Hepatocyte (in vitro differentiated cells): ENCODE measurements at places on chromosomes 11 and 22. TPM values are rescaled to one million over a fixed set of nuclear protein-coding genes. Genes with fewer than 3 reads are reported as not detected.

Gene LAYN
- polyA plus RNA-seq = 7.5 and 7.7 TPM in 2 replicates

Gene EXPH5
- 1.8 and 2.0 TPM in 2 replicates for polyA plus RNA-seq

Gene OR10D3
- not detected in 2 replicates for polyA plus RNA-seq

Gene RNH1
- polyA plus RNA-seq = 199 and 200 TPM in 2 replicates

Gene SOX6
- 23.2 and 25.9 TPM in 2 replicates for polyA plus RNA-seq

Gene ZNF280B
- 0.78 and 1.5 TPM in 2 replicates for polyA plus RNA-seq

Gene ELMOD1
- polyA plus RNA-seq = 3.1 and 5.3 TPM in 2 replicates

Gene PLAAT5
- 0.18 and 0.95 TPM in 2 replicates for polyA plus RNA-seq

Gene OR4A16
- polyA plus RNA-seq = not detected in 2 replicates

Gene MAJIN
- not detected in 2 replicates for polyA plus RNA-seq

Gene UPB1
- polyA plus RNA-seq = 0.39 and 1.0 TPM in 2 replicates

Gene EFCAB6
- polyA plus RNA-seq = 0.59 and 2.7 TPM in 2 replicates

Gene CD3E
- not detected in 2 replicates for polyA plus RNA-seq

Gene FADS1
- 218 and 230 TPM in 2 replicates for polyA plus RNA-seq

Gene BTBD18
- polyA plus RNA-seq = 0.24 and 0.39 TPM in 2 replicates

Gene OR51I1
- not detected in 2 replicates for polyA plus RNA-seq

Gene SSH3
- polyA plus RNA-seq = 49.5 and 66.4 TPM in 2 replicates

Gene ACR
- not detected in 2 replicates for polyA plus RNA-seq

Gene OR10A2
- polyA plus RNA-seq = 0.04 and 0.12 TPM in 2 replicates

Gene H19
- 3.9 and 26.2 TPM in 2 replicates for polyA plus RNA-seq

Gene CALCA
- not detected in 2 replicates for polyA plus RNA-seq

Gene TSKU
- 73.7 and 81.9 TPM in 2 replicates for polyA plus RNA-seq

Gene DNAJB7
- polyA plus RNA-seq = 0.06 and 0.66 TPM in 2 replicates

Gene CDC42BPG
- polyA plus RNA-seq = 3.1 and 5.5 TPM in 2 replicates

Gene C11orf16
- not detected in 2 replicates for polyA plus RNA-seq

Gene PKDREJ
- polyA plus RNA-seq = 0.16 TPM in 1 of 2 replicates, not detected in the other

Gene APOA1
- 5,326 and 7,624 TPM in 2 replicates for polyA plus RNA-seq

Gene FOXRED1
- polyA plus RNA-seq = 28.8 and 37.4 TPM in 2 replicates

Gene ANO9
- 34.9 and 35.7 TPM in 2 replicates for polyA plus RNA-seq

Gene TEX12
- polyA plus RNA-seq = not detected in 2 replicates

Gene OR5B21
- not detected in 2 replicates for polyA plus RNA-seq

Gene ABCC8
- 0.89 TPM in 1 of 2 replicates, not detected in the other for polyA plus RNA-seq

Gene SHANK3
- polyA plus RNA-seq = 1.9 and 2.6 TPM in 2 replicates

Gene PIH1D2
- polyA plus RNA-seq = 2.2 and 3.1 TPM in 2 replicates

Gene PRODH
- polyA plus RNA-seq = 26.4 and 27.9 TPM in 2 replicates

Gene UQCR10
- 387 and 414 TPM in 2 replicates for polyA plus RNA-seq

Gene SMIM35
- polyA plus RNA-seq = not detected in 2 replicates

Gene ME3
- polyA plus RNA-seq = 10.3 and 13.1 TPM in 2 replicates

Gene LPXN
- 2.3 and 3.7 TPM in 2 replicates for polyA plus RNA-seq

Gene FERMT3
- 2.0 TPM in 1 of 2 replicates, not detected in the other for polyA plus RNA-seq
